Panc1 (cell line): ENCODE measurements at places on chromosomes 13 and 19. TPM values are rescaled to one million over a fixed set of nuclear protein-coding genes. Genes with fewer than 3 reads are reported as not detected.

- H3K27ac ChIP-seq, result peak overlapping the region; percentile 94
- no peaks in the 10 kb centered on the region for H3K27me3 ChIP-seq
- DNase-seq, result no peak
- peaks cover 5% of the 10 kb centered on the region; the same call in 1 of the 2 replicates for H3K36me3 ChIP-seq
- H3K4me3 ChIP-seq, result peak overlapping the region; percentile 96
- no peaks in the 10 kb centered on the region for H3K4me1 ChIP-seq
Measured at GRCh38 chr19:5680084-5680436, 256 bp downstream of the MICOS13 start.

DNA sequence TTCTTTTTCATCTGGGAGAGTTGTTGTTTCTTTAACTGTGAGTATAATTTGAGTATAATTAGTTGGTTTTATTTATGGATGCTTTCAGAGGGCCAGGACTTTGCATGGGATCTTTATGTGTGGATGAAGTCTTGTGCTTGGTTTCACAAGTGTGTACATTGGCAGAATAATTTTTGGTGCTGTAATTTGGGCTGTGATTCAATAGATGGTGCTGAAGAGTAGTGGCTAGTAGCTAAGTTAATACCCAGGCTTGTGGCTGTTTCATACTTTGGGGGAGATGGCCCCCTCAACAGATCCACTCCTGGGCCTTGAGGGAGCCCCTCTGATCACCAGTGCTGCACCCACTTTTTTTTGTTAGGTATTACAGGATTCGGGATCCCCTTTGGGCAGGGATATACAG, 1142.4 kb downstream of the SLITRK1 start:
- H3K4me3 ChIP-seq, result no peak overlapping the region
- no peak for DNase-seq
- H3K27ac ChIP-seq, result no peak overlapping the region
- no peaks in the 10 kb centered on the region for H3K27me3 ChIP-seq
- no peaks in the 10 kb centered on the region for H3K4me1 ChIP-seq
- H3K36me3 ChIP-seq, result no peaks in the 10 kb centered on the region

DNA sequence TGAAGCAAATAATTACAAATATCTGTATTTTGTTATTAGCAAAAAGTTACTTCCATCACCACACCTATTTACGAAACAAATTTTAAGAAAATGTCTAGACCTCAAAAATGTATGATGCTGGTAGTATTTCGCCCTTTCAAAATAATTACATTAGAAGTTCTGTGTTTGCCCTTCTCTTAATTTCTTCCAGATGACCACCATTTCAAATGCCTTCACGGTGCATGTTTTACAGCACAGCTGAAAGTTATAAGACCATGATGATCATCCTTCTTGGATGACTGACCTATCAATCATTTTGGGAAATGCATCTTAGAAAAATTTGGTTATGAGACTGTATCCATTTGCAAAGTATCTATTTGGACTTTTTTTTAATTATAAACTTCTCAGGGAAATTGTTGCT, 390.8 kb downstream of the SLITRK6 start:
- H3K4me3 ChIP-seq, result no peak overlapping the region
- H3K27ac ChIP-seq, result no peak overlapping the region
- H3K36me3 ChIP-seq, result no peaks in the 10 kb centered on the region
- no peaks in the 10 kb centered on the region for H3K4me1 ChIP-seq

DNA sequence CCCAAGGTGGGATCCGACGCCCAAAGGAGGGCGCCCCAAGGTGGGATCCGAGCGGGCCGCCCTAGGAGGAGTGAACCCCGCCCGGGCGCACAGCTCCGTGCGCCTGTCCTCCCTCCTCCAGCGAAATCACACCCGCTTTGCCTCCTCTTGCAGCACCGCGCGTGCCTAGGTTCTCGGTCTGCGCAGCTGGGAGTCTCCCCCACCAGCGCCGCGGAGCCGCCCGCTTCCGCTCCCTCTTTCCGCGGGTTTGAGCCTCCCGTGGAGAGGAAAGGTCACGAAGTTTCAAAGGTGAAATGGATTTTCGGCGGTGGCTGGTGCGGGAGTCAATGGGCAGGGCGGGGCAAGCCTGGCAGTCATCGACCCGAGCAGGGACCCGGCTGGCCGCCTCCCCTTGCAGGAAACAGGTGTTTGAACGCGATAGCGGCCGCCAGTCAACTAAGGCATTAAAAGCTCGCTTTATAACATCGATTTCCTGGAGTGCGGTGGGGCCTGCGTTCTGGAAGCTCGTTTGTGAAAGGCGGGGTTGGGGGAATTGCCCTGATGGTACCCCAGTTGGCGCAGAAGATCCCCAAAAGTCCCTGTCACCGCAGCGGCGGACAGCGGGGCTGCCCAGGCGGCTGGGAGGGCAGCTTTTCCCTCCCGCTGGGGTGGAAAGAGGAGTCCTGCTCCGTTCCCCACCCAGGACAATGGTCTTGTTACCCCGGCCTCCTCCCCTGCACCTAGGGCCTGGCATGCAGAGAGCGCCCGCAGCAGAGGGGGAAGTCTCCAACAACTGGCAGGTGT, 9.0 kb upstream of the SOX1 start:
- H3K4me1 ChIP-seq, result no peaks in the 10 kb centered on the region
- no peaks in the 10 kb centered on the region; the same call in 1 of the 2 replicates for H3K27me3 ChIP-seq
- H3K4me3 ChIP-seq, result no peak overlapping the region

DNA sequence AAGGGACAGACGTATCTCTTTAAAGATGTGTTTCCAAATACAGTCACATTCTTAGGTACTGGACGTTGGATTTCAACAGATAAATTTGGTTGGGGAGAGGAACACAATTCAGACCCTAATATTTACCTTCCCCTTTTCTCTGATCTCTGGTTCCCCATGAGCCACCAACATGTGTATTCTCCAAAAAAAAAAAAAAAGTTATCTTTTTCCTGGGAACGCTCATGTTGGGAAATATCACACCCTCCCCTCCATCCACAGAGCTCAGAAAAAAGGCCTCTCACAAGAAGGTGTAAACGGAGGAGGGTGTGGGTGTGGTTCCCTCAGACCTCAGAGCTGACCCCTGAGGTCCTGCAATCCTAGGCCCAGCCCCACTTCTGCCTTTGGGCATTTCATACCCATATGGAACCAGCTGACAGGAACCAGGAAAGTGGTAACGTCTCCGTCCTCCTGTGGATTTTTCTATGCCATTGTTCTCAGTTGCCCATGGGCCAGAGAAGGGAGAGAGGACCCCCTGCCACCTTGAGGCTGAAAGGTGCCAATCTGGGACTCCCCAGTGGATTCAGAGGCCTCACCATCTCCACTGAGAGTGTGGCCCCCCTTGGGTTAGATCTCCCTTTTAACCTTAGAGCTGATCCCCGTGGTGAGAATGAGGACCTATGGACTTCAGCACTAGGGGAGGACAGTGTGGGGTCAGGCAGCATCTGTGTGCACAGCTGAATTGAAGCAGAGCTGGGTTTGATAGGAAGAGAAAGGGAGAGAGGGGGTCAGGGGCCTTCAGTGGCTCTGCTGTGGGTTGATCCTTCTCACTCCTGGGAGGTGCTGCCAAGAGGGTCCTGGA, 8.4 kb upstream of the SIGLEC12 start:
- H3K4me3 ChIP-seq, result no peak overlapping the region
- H3K36me3 ChIP-seq, result no peaks in the 10 kb centered on the region
- H3K27me3 ChIP-seq, result peaks cover 5% of the 10 kb centered on the region
- DNase-seq, result no peak
- no peak overlapping the region for H3K27ac ChIP-seq
- no peaks in the 10 kb centered on the region for H3K4me1 ChIP-seq

DNA sequence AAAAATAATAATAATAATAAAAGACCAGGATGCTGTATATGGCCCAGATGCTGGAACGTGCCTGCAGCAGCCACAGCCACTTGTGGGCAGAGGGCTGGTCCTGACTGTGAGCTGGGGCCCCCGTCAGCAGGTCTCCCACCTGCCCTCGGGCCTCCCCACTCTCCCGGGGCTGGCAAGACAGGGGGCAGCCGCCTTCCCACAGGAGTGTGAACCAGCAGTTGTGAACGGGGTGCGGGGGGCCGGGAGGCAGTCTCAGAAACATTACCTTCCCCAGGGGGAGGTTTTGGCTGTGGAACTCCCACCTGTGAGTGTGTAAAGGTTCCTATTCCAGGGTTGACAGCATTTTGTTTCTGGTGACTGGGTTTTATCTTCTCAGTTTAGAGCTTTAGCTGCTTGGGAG, 151.4 kb downstream of the KDM4B start:
- DNase-seq, result no peak
- no peaks in the 10 kb centered on the region for H3K36me3 ChIP-seq
- H3K27ac ChIP-seq, result no peak overlapping the region
- no peaks in the 10 kb centered on the region for H3K4me1 ChIP-seq
- no peaks in the 10 kb centered on the region for H3K27me3 ChIP-seq

DNA sequence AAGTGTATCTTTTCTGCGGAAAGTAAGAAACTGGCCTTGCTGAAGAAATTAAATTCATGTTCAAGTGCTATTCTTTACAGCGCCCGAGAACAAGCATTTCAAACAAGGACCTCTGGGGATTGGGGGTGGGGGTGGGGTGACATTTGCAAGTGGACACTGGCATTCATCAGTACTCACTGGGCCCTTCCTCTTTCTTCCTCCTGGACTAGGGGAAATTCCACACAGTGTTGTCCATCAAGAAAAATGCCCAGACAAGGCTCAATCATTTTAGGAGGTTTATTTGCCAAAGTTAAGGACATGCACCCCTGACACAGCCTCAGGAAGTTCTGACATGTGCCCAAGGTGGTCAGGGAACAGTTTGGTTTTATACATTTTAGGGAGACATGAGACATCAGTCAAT, 22.9 kb upstream of the OR10H1 start:
- no peaks in the 10 kb centered on the region for H3K36me3 ChIP-seq
- no peak overlapping the region for H3K27ac ChIP-seq
- no peak for DNase-seq
- H3K27me3 ChIP-seq, result no peaks in the 10 kb centered on the region
- no peak overlapping the region for H3K4me3 ChIP-seq

- no peaks in the 10 kb centered on the region for H3K27me3 ChIP-seq
- H3K4me3 ChIP-seq, result no peak overlapping the region
- H3K27ac ChIP-seq, result no peak overlapping the region
- DNase-seq, result no peak
- H3K36me3 ChIP-seq, result no peaks in the 10 kb centered on the region
Measured at GRCh38 chr13:50745542-50746115, 97.9 kb downstream of the DLEU7 start.

GRCh38 chr13:80586356-80586755, 245.4 kb upstream of the SPRY2 start:
- H3K27me3 ChIP-seq, result no peaks in the 10 kb centered on the region
- no peak for DNase-seq
- no peak overlapping the region for H3K27ac ChIP-seq

DNA sequence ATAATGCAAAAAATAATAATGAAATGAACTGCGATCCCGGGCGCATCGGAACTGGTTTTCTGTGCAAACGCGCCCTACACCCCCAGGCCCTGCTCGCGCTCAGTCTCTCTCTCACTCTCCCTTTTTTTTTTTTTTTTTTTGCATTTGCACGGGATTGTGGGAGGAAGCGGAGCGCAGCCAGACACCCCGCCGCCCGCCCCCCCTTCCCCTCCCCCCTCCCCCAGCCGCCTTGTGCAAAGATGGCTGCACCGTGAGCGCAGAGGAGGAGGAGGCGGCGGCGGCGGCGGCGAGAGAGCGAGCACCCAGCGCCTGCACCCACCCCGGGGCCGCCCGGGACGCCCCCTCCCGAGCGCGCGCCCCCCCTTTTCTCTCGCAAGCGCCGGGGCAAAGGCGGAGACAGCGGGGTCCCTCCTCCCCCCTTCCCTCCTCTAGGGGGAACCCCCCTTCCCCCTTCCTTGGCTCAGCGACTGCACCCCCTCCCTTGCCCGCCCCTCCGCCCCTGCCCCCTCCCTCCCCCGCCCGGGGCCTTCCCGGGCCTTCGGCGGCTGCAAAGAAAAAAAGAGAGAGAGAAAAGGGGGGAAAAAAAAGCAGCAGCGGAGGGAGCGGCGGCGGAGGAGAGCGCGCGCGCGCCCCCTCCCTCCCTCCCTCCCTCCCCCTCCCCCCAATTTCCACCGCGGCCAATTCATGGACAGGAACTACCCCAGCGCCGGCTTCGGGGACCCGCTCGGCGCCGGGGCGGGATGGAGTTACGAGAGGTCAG, at the start of gene PRR12:
Gene PRR12, plus strand, starts transcription at position 212 of the 760 bp plus-strand sequence. Its CDS starts 473 bp downstream, at position 685.
- no peaks in the 10 kb centered on the region for H3K27me3 ChIP-seq
- H3K36me3 ChIP-seq, result peaks cover 4% of the 10 kb centered on the region; the same call in 1 of the 2 replicates
- no peak for DNase-seq
- H3K4me1 ChIP-seq, result peaks cover 8% of the 10 kb centered on the region

DNA sequence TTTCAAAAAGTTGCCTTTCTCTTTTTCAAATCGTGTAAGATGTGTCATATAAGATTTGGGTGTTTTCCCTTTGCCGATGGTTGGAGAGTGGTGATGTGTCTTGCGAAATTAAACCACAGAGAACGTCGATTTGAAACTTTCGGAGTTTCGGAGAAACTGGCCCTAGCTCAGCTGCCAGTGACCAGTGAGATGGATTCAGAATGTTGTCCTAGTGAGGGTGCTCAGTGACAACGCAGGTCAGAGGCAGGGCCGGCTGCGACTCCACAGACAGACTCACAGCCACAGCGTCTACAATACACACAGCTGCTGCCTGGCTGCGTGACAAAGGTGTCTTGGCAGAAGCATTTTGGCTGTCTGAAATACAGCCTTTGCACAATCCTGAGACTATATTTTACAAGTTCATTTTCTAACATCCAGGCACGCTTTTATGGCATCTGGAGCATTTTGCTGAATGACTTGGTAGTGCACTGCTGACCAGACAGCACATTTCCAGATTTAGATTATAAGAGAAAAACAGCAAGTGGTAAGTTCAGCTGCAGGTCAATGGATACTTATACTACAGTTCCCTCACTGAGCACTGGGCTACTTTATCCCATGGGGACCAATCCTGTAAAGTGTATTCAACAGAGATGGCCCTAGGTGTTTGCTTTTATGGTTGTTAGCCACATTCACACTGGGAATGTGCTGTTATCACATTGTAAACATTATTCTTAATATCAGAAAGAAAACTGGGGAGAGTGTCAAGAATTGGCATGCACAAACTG, 207.5 kb downstream of the KCNRG start:
- no peak for DNase-seq
- no peaks in the 10 kb centered on the region for H3K27me3 ChIP-seq
- peak overlapping the region; percentile 91 for H3K27ac ChIP-seq

DNA sequence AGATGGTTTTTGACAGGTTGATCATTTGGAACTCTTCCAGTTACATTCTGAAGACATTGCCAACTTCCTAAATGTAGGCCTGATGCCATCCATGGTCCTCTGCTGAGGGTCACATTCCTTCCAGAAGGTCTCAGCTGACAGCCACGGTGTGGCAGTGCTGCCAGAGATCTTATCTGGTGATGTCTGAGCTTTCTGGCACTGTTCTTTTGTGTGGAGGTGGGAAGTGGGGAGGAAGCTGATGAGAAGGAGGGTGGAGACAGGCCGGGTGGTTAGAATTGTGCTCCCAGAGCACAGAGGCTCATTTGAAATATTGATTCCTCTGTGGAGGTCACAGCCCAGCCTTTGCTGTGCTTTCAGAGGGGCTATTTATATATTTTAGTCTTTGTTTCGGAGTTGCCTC, 16.1 kb upstream of the MTIF3 start:
- H3K4me1 ChIP-seq, result no peaks in the 10 kb centered on the region
- DNase-seq, result no peak
- no peaks in the 10 kb centered on the region for H3K27me3 ChIP-seq

ZNF665 gene
- total RNA-seq, result 7.0 TPM

ACTMAP gene
- total RNA-seq, result 5.5 TPM

ZNF491 gene
- 0.98 TPM for total RNA-seq

NPAS1 gene
- total RNA-seq, result 3.6 TPM

ZNF790 gene
- total RNA-seq, result 5.8 TPM

CERS1 gene
- 4.5 TPM for total RNA-seq

COL5A3 gene
- total RNA-seq, result 0.18 TPM

MFSD12 gene
- 98.8 TPM for total RNA-seq

SMAD9 gene
- 2.4 TPM for total RNA-seq

SPRED3 gene
- total RNA-seq, result 3.8 TPM

C19orf38 gene
- total RNA-seq, result not detected
